ENCODE measurements at places on chromosomes 1 and 21.

GRCh38 chr1:177755851-177756560, 213.9 kb downstream of the SEC16B start:
- DNase-seq, result no peak

DNA sequence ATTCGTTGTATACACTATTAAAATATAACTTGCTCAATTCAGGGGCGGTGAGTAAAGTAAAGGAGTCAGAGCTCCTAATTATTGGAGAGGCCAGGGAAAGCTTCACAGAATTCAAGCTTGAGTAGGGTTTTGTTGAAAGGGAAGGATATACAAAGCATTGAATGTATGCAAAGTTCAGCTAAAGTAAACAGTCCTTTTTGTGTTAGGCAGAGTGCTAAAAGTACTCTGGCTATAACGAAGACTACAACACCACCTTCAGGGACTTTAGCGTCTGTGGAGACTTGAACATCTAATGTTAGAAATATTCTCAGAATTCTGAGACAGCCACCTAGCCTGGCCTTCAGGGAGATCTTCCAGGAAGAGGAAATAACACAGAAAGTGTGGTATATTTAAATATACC, 1.1 kb downstream of the FALEC start:
- peak; percentile 12 for DNase-seq

DNA sequence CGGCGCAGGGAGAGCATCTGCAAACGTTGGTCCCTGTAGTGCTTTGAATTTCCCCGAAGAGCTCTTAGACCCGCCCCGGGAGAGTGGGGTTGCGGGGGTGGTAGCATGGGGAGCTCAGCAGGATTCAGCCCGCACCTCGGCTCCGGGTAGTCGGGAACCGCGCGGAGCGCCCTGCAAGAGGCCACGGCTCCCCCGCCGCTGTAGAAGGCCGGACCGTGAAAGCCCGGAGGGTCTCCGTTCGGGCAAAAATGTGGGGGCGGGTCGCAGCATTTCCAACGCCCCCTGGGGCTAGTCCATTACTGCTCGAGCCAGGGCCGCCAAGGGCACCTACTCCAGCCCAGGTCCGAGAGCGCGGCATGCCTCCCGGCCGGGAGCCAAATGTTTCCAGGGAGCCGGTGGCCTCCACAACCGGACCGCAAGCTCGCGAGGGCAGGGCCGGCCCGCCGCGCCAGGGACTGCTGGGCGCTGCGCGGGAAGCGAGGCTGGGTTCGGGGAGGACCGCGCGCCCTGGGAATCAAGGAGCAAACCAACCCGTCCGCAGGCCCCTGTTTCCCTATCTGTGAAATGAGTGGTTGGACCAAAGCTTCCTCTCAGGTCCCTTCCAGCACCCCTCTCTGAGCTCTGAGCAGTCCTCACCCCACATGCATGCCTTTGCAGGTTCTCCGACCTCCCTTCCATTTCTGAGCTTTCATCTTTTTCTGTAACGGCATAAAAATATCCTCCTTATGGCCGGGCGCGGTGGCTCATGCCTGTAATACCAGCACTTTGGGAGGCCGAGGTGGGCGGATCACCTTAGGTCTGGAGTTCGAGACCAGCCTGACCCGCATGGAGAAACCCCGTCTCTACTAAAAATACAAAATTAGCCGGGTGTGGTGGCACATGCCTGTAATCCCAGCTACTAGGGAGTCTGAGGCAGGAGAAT, 775 bp upstream of the TMEM63A start:
- peak; percentile 9 for DNase-seq

- DNase-seq, result no peak
Measured at GRCh38 chr1:117225931-117226330, 15.2 kb upstream of the VTCN1 start.

GRCh38 chr1:207282496-207283380, 38.7 kb upstream of the CD55 start:
- no peak for DNase-seq

DNA sequence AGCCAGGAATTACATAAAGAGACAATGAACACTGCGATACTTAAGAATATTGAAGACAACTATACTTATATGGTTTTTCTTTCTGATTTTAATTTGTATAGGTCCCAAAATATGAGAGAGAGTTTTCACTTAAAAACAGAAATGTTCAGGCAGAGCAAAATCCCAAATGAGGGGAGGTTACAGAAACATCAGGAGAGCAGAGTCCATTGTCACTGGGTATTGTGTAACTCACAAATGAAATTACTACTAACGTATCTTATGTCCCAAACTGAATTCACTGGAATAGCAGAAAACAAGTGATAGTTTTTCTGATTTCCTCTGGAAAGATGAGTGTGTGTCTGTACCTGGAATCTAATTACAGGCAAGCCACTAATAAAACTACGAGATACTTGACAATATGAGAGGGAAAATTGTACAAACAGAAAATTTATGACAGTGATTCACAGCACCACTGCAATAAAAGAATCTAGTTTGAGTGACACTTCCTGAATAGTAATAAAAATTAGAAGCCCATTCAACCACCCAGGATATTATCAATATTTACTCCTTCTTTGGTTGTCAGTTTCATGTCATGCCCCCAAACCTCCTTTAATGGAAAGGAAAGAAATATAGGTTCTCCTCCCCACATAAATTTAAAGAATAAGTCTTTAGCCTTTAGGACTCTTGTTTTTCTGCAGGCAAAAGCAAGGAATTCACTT, 522.6 kb downstream of the ADGRL2 start:
- DNase-seq, result no peak

GRCh38 chr21:36175771-36176565, 19.3 kb downstream of the DOP1B start:
- no peak for DNase-seq

DNA sequence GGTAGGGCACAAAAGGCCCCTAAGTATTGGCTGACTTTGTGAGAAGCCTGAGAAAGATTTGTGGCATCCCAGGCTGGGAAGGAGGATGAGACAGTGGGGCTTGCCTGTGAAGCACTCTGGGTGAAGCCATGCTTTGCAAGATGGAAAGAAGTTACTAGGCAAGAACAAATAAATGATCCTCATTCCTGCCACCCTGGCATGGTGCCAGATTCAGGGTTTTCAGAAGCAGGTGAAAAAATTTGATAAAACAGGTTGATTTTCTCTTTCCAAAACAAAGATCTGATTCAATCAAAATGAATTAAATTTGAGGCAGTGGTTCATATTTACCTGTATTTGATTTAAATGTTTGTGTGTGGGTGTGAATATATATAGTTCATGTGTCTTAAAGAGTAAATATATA, 386.9 kb upstream of the PROX1 start:
- no peak for DNase-seq

GRCh38 chr21:46052703-46053651, 44.9 kb upstream of the COL6A2 start:
- peak; percentile 94 for DNase-seq

DNA sequence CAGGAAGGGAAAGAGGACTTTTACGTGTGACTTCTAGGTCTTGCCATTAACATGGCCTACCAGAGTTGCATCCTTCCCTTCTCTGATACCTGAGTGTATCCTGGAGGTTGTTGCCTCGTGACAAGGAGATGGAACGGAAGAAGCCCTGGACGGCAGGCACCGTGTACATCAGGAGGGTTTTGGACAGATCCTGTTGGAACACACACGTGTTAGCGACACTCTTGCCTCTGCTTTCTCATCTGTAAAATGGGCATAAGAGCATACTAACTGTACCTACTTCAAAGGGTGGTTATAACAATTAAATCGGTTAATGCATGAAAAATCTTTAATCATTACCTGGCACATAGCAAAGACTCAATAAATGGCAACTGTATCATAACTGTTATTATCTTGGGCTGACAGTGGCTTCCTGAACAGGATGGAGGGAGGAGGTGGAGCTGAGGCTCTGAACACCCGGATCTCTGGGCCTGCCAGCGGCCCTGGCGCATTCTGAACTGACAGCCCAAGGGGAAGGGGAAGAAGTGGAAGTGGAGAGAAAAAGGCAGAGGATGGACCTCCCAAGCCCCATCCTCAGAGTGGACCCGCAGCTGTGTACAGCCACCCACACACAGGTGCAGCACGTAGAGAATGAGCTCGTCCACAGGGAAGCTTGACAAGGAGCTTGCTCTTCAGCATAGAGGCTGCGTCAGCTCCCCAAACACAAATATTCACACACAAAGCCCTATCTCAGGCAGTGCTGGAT, 30.2 kb upstream of the EXOSC10 start:
- no peak for DNase-seq

DNA sequence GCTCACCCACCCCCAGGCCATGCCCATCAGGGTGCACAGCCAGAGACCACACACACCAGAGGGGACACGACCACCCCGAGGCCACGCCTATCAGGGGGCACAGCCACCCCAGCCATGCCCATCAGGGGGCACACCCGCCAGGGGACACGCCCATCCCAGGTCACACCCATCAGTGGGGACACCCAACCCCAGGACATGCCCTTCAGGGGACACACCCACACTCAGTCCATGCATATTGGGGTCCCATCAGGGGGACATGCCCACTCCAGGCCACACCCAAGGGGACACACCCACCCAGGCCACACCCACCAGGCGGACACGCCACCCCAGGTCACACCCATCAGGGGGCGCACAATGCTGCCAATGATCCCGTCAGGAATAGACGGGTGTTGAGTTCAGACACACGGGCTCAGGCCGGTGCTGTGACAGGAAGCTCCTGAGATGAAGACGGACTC, 20.7 kb downstream of the MCM3AP start:
- DNase-seq, result no peak

DNA sequence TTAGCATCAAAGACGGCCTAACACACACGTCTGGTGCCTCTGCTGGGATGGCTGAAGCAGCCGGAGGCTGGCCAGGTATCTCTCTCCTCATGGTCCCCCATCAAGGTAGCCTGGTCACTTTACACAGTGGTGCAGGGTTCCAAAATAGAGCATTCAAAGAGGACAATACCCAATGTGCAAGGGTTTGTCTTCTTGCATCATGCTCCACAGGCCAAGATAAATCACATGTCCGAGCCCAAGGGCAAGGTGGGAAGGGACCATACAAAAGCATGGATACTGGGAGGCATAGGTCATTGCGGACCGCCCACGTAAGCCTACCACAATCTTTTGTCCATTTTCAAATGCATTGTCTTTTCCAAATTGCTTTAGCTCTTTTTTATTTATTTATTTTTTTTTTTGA, 23.8 kb upstream of the TINAGL1 start:
- no peak for DNase-seq

- DNase-seq, result no peak
Measured at GRCh38 chr1:47521034-47521881, 83.4 kb downstream of the FOXD2 start.

GRCh38 chr1:167795810-167796740, 74.3 kb downstream of the MPZL1 start:
- peak; percentile 36 for DNase-seq

- no peak for DNase-seq
Measured at GRCh38 chr1:51439895-51440294, 79.2 kb downstream of the EPS15 start.

DNA sequence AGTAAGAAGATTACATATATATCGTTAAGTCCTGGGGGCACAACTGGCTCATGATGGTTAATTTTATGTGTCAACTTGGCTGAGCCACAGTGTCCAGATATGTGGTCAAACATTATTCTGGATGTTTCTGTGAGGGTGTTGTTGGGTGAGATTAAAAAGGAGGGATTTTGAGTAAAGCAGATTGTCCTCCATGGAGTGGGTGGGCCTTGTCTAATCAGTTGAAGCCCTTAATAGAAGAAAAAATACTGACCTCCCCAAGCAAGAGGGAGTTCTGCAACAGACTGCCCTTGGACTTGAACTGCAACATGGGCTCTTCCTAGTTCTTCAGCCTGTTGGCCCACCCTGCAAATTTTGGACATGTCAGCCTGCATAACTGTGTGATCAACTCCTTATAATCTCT, 311.6 kb downstream of the RPS6KC1 start:
- DNase-seq, result no peak

GRCh38 chr1:38486085-38486484, 373.5 kb downstream of the RRAGC start:
- DNase-seq, result no peak

- no peak for DNase-seq
Measured at GRCh38 chr1:196661345-196661744, 9.5 kb downstream of the CFH start.

- DNase-seq, result no peak
Measured at GRCh38 chr1:172051898-172052297, 210.6 kb downstream of the DNM3 start.

GRCh38 chr1:236534151-236534651, 10.4 kb downstream of the LGALS8 start:
- DNase-seq, result peak; percentile 39

GRCh38 chr1:2965676-2966075, 55.6 kb upstream of the ACTRT2 start:
- DNase-seq, result no peak

DNA sequence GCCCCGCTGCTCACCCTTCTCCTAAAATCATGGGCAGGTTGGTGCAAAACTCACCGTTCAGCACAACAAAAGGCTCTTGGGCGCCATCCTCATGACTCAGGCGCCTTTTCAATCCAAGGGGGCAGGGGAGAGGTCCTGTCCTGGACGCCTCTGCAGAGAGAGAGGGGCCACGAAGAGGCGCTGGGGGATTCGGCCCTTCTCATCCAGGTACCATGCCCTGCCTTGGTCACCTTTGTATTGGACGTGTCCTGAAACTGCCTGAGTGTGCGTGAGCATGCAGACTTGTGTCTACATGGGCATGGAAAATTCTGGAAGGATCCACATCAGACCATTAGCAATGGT, 53.5 kb downstream of the SLC37A1 start:
- DNase-seq, result no peak
